ENCODE measurements at places on chromosomes 11 and 22. TPM values are rescaled to one million over a fixed set of nuclear protein-coding genes. Genes with fewer than 3 reads are reported as not detected.

The OR51E2 gene
- polyA plus RNA-seq = not detected

The SYT7 gene
- 1.6 TPM for polyA plus RNA-seq

The PTGDR2 gene
- polyA plus RNA-seq = 0.57 TPM

The POU2AF2 gene
- not detected for polyA plus RNA-seq

The MGAT3 gene
- polyA plus RNA-seq = 1.6 TPM

The SPCS2 gene
- 329 TPM for polyA plus RNA-seq

The ELFN2 gene
- 0.18 TPM for polyA plus RNA-seq

The CHADL gene
- polyA plus RNA-seq = 0.70 TPM

The CCDC116 gene
- polyA plus RNA-seq = not detected

The OR52H1 gene
- not detected for polyA plus RNA-seq

The HSPB2 gene
- 2.2 TPM for polyA plus RNA-seq

The AP2A2 gene
- 28.4 TPM for polyA plus RNA-seq

The TEX12 gene
- polyA plus RNA-seq = not detected

The OR6X1 gene
- not detected for polyA plus RNA-seq

The DNAJB7 gene
- 0.40 TPM for polyA plus RNA-seq

The ACCS gene
- polyA plus RNA-seq = 3.6 TPM

The MS4A6E gene
- polyA plus RNA-seq = not detected

The TENM4 gene
- polyA plus RNA-seq = 7.3 TPM

The RASL10A gene
- 0.99 TPM for polyA plus RNA-seq

The OR52B4 gene
- polyA plus RNA-seq = not detected

The RBMXL2 gene
- not detected for polyA plus RNA-seq

The MRGPRE gene
- polyA plus RNA-seq = not detected

The FAM180B gene
- polyA plus RNA-seq = not detected

The TYR gene
- polyA plus RNA-seq = 0.08 TPM

The SPDYC gene
- 0.52 TPM for polyA plus RNA-seq

The APLNR gene
- not detected for polyA plus RNA-seq

The APOBEC3F gene
- polyA plus RNA-seq = 3.5 TPM

The FOLR2 gene
- not detected for polyA plus RNA-seq

The SCUBE2 gene
- polyA plus RNA-seq = 0.47 TPM

The MCHR1 gene
- 0.91 TPM for polyA plus RNA-seq

The TMPRSS4 gene
- polyA plus RNA-seq = 0.35 TPM

The OR52E8 gene
- polyA plus RNA-seq = not detected

The BANF1 gene
- polyA plus RNA-seq = 765 TPM

The PYGM gene
- polyA plus RNA-seq = 1.5 TPM

The BCO2 gene
- polyA plus RNA-seq = 1.1 TPM

The LRRC56 gene
- 0.73 TPM for polyA plus RNA-seq

The GLYATL2 gene
- polyA plus RNA-seq = 0.57 TPM

The PDGFB gene
- 2.2 TPM for polyA plus RNA-seq

The KCNQ1OT1 gene
- polyA plus RNA-seq = 0.89 TPM

The PEX26 gene
- 3.6 TPM for polyA plus RNA-seq

The PPM1F gene
- 4.4 TPM for polyA plus RNA-seq

The CASP5 gene
- polyA plus RNA-seq = not detected

The MADD gene
- polyA plus RNA-seq = 12.5 TPM

The C11orf87 gene
- polyA plus RNA-seq = 0.50 TPM

The LARGE1 gene
- polyA plus RNA-seq = 12.8 TPM

The APOA5 gene
- polyA plus RNA-seq = not detected

The LINC01488 gene
- polyA plus RNA-seq = not detected

The TPH1 gene
- polyA plus RNA-seq = 0.03 TPM

The WNT7B gene
- polyA plus RNA-seq = 0.17 TPM

All from GM23338 (cell line).